ENCODE measurements at places on chromosomes 2 and 18. TPM values are rescaled to one million over a fixed set of nuclear protein-coding genes. Genes with fewer than 3 reads are reported as not detected.

Gene PPP1R1C
- 9.3 TPM for total RNA-seq

Gene ACMSD
- total RNA-seq = not detected

Gene DSG1
- not detected for total RNA-seq

Gene CNTNAP5
- not detected for total RNA-seq

Gene UNC80
- total RNA-seq = 0.93 TPM

Gene SMARCAL1
- 30.3 TPM for total RNA-seq

GRCh38 chr2:9057939-9058761 lies 54.7 kb upstream of the MBOAT2 start:
- DNase-seq = no peak

DNA sequence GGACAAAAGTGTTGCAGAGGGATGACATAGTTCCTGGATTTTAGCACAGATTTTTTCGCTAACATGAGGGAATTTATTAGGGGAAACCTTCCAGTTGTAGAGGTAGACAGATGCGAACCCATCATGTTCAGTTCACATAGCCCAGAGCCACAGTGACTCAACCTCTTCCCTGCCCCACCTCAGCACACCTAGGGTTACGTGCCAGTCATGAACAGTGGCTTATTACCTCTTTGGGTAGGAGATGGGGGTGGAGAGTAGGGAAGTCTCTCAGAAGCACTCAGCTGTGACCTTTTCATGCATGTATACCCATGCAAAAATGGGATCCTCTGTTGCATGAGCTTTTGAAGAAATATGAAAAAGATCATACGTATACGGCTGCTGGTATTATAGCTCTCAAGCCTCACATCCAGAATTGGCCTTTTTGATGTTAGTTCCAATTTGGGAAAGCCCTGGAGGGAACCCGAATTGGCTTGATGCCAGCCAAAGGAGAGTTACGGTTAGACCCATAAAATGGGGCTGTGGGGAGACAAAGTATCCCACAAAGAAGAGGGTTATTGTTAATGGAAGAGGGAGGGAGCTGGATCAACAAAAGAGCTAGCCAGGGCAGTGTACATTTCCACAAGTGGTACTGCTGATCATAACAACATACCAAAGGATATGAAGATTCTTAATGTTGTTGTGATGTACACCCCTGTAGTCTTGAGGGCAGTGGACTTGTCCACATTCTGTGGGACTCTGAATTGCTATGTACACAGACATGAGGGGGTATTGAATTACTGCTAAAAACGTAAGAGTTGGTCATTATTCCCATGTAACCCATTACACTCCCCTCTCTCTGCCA lies 4.9 kb downstream of the TANC1 start:
- DNase-seq = no peak

GRCh38 chr18:50911006-50911405 lies 32.1 kb downstream of the ME2 start:
- no peak for DNase-seq

GRCh38 chr2:6887751-6888192 lies 10.2 kb downstream of the RSAD2 start:
- DNase-seq = no peak

DNA sequence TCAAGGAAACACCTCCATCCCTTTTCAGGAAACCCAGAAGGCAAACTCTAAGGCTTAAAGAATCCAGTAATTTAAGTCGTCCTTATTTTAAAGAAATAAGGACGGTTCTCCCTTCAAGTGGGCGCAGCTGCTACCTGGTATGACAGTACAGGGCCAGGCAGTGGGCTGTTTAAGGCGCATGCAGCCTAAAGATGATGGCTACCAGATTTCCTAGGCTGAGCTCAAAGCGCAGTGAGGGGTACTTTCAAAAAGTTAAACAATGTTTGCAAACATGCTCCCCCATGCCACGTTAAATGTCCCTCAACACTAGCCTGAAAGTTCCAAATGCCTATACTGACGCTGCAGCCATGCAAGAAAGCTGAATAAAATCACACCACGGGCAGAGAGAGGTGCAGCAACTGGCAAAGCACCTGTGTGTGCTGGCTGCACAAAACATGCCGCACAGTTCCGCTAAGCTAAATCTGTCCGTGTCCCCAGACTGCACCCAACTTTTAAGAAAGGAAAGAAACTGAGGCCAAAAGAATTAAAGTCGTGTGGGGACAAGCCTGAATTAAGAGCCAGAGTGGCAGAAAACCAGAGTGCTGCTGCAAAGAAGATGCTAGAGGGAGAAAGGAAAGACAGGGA lies 583 bp downstream of the HIBCH start:
- DNase-seq = peak; percentile 38

- DNase-seq = no peak
Measured at GRCh38 chr2:226795281-226796011, 4.2 kb downstream of the IRS1 start.

DNA sequence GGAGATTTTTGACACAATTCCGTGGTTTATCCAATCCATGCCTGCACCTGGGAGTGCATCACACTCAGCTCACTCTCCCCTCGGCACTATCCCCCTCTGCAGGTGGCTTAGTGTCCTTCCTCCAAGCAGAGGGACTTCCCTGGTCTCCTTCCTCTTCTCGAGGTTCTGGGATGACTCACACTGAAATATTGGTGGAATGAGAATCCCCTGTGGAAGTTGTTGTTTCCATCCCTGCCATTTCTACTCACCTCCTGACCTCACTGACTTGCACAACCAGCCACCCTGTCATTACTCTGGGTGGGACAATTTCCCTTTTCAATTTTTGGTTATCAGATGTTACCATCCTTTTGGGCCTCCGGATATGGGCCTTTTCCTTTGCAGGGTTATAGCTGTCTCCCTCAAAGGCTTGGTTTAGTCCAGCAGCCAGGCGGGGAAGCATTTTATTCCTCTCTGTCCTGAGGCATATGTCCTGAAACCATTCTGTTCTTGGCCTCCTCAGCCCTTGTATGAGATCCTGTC lies 59.9 kb downstream of the PTPRM start:
- DNase-seq = no peak

DNA sequence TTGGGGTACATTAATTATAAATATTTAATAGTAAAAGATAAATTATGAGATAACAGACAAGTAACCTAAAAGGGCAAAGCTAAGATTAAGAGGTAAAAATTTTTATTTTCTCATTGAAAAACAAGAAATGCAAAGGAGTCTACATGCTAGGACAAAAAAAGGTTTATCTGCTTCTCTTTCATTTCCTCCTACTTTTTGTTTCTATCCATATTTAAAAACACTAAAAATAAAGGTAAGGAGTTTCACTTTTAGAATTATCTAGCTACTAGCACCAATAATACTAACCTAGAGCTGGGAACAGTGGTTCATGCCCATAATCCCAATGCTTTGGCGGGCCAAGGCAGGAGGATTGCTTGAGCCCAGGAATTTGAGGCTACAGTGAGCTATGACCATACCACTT lies 1551.7 kb upstream of the SLC39A10 start:
- no peak for DNase-seq

Data from neural progenitor cell (in vitro differentiated cells).